ENCODE measurements at places on chromosomes 5 and 9.

- DNase-seq, result no peak
Observed at GRCh38 chr5:157347301-157348048, 81.6 kb downstream of the CYFIP2 start.

GRCh38 chr5:88119535-88120125 lies 149.0 kb downstream of the TMEM161B start:
- no peak for DNase-seq

GRCh38 chr9:104860263-104860662 lies 67.7 kb downstream of the ABCA1 start:
- DNase-seq, result no peak

- DNase-seq, result no peak
Observed at GRCh38 chr5:156314416-156314815, 12.5 kb upstream of the SGCD start.

DNA sequence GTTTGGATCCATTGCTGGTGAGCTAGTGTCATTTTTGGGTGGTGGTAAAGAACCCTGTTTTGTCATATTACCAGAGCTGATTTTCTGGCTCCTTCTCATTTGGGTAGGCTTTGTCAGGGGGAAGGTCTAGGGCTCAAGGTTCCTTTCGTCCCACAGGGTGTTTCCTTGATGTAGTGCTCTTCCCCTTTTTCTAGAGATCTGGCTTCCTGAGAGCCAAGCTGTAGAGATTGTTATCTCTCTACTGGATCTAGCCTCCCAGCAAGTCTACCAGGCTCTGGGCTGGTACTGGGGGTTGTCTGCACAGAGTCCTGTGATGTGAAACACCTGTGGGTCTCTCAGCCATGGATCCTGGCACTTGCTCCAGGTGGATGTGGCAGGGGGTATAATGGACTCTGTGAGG lies 145.9 kb downstream of the HINT1 start:
- no peak for DNase-seq

GRCh38 chr9:70590315-70590677 lies 175.8 kb upstream of the KLF9 start:
- DNase-seq, result no peak

Measured in activated CD8-positive, alpha-beta memory T cell treated with anti-CD3 and anti-CD28 coated beads for 1 hour (primary cell).